ENCODE measurements at places on chromosomes 1 and 21. TPM values are rescaled to one million over a fixed set of nuclear protein-coding genes. Genes with fewer than 3 reads are reported as not detected.

The NDUFS5 gene
- 165 TPM for total RNA-seq

The PADI2 gene
- 0.92 TPM for total RNA-seq

The SELENOF gene
- 80.5 TPM for total RNA-seq

The LCK gene
- 1.00 TPM for total RNA-seq

The WNT3A gene
- 0.44 TPM for total RNA-seq

The CRYAA gene
- not detected for total RNA-seq

The IFNAR2 gene
- total RNA-seq = 7.7 TPM

DNA sequence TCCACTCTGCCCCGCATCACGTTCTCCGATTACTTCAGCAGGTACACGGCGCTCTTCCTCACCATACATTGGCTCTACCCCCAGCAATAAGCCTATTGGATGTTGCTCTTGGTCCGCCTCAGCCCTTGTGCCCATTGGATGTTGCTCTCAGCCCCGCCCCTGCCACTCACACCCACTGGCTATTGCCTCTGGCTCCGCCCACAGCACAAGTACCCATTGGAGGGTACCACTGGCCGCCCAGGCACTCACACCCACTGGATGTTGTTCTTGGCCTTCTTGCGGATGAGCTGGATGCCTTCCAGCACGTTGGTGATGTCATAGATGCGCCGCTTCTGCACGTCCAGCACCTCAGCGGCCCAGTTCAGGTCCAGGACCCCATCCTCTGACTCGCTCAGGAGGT lies 9.4 kb downstream of the E2F2 start:
- ATAC-seq = no peak

- ATAC-seq = no peak
Observed at GRCh38 chr1:145977016-145977415, 12.5 kb downstream of the POLR3GL start.

DNA sequence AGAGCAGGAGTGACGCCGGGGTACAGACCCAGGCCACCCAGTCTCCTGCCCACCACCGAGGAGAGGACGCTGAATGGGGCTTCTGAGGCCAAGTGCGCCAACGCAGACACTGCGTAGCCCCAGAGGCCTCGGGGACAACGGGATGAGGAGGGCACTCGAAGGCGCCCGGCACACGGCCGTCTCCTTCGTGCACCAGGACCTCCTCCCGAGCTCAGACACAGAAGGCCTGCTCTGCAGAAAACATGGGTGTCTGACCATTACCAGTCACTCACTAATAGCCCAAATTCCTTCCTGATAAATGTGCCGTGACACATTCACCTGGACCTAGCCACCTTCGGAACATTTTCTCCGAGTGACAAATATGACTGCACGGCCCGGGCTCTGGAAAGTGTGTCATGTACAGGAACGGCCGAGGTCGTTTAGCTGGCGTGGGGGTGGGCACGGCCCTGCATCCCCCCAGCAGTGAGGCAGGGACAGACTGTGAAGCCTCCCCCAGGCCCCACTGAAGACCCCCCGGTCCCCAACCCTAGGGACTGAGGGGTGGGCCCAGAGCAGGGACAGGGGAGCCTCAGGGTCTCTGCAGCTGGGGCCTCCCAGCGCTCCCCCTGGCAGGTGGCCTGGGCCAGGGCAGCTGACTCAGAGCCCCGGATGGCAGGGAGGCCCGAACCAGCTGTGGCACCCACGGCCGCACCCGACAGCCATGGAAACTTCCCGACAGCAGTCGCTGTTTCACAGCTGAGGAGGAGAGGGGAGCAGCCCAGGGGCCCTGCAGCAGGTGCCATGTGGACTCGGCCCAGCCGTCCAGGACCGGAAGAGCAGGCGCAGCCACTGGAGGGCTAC lies 16.7 kb upstream of the COL6A2 start:
- ATAC-seq = no peak

DNA sequence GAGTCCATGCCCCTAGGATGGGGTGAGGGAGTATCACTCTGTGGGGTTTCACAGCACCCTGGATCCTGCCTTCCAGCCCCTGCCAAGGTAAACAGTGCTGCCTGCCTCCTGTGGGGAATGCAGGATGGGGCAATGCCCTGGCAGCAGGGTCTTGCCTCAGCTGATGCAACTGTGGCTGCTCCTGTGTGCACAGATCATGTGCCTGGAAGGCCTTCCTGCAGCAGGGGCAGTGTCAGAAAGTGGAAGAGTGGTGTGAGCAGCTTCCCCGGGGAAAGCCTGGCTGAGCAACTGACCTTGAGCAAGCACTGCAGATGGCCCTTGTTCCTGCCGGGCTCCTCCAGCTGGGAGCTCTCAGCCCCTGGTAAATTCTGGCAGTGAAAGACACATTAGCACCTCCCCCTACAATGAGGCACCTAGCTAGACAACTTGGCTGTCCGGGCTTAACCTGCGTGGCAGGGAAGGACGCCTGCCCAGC lies 9.9 kb downstream of the TOR3A start:
- ATAC-seq = no peak

DNA sequence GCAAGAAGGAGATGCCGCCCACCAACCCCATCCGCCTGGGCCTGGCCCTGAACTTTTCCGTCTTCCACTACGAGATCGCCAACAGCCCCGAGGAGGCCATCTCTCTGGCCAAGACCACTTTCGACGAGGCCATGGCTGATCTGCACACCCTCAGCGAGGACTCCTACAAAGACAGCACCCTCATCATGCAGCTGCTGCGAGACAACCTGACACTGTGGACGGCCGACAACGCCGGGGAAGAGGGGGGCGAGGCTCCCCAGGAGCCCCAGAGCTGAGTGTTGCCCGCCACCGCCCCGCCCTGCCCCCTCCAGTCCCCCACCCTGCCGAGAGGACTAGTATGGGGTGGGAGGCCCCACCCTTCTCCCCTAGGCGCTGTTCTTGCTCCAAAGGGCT lies 732 bp downstream of the SFN start:
- ATAC-seq = no peak

GRCh38 chr1:207027206-207027777 lies 5.3 kb downstream of the C1orf116 start:
- ATAC-seq = peak; percentile 92

DNA sequence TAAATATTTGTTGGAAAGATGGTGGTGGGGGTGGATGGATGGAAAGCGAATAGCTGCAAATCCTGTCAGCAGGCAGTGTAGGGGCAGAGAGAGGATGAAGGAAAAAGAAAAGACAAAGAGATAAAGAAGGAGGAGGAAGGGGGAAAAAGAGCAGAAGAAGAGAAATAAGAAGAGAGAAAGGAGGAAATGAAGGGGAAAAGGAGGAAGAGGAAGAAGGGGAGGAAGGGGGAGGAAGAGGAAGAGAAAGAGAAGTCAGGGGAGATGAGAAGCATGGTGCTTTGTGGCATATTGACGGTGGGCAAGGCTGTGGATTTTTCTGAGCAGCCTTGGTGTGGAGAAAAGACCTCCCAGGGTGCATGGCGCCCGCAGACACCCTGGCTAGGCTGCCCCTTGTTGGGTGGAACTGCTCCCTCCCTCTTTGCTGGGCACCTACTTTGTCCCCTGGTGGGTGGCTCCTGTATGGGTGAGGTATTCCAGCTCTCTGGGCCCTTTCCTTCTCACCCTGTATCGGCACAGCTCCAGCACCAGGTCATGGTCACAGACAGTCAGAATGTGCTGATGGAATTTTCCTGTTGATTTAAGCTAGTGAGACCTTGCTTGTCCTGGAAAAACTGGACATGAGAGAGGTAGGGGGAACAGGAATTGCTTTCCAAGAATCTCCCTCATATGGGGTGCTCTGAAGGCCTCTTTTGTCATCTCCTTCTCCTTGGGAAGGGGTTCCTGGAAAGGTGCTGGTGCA lies 45.7 kb upstream of the TLR5 start:
- no peak for ATAC-seq

- ATAC-seq = no peak
Observed at GRCh38 chr1:63405987-63406386, 38.6 kb downstream of the ALG6 start.

DNA sequence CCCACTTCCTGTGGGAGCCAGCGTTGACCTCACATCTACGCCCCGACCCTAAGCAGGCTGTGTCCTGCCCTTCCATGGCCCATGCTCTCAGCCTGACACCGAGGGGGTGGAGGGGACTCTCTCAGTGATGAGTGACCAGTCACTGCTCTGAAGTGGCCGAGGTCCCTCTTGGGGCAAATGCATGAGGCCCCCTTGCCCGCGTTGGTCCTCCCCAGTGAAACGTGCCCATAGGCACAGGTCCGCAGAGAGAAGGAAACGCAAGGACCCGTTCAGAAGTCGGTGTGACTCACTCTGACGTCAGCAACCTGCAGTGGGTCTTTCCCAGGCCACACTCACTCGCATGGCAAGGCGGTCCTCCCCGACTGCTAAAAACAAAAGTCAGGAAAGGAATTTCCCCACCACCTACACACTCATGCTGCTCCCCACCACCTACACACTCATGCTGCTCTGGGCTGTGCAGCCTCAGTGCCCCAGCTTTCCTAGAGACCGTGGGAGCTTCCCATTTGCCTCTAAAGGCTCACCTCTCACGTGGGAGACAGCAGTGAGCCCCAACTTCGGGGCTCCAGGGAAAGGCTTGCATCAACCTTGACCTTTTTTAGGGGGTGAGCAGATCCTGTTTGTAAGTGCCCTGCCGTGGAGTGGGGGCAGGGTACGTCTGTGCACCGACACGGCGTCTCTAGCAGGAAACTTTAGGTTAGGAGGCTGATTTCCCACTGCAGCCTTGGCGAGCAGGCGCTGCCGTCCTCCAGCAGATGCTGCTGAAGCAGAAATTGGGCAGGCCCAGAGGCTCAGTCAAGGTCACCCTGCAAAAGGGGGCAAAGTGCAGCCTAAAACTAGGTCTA lies 11.4 kb downstream of the UBASH3A start:
- peak; percentile 62 for ATAC-seq
